CD4-positive, alpha-beta T cell treated with Interleukin-12 subunit alpha and Interleukin-12 subunit beta, for 1 hour (primary cell): ENCODE measurements at places on chromosomes 3 and 15.
A peak's percentile ranks its signal among the peaks of the same experiment; 100 is the strongest.

- no peak for DNase-seq
Observed at GRCh38 chr15:65287520-65287855, 805 bp upstream of the PARP16 start.

GRCh38 chr3:181921220-181921619, 209.5 kb downstream of the SOX2 start:
- DNase-seq = no peak

DNA sequence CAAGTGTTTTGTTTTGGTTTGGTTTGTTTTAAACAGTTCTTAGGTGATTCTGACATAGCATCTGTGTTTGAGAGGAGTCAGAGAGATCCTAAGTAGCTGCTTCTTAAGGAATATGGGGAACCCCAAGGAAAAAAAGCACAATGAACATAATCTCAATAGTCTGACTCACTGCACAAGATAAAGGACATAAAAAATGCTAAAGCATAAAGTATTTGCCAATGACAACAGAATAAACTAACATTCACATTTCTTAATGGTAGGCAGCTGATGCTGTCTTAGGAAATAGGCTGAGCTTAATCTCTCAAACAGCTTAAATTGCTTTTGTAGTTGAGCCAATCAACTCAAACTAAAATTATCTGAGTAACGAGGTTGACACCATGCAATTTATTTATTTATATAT, 2.9 kb downstream of the NCEH1 start:
- no peak for DNase-seq

- no peak for DNase-seq
Observed at GRCh38 chr15:68191555-68191954, 13.6 kb downstream of the CALML4 start.

GRCh38 chr3:129256270-129256669, 6.9 kb downstream of the COPG1 start:
- DNase-seq = no peak

DNA sequence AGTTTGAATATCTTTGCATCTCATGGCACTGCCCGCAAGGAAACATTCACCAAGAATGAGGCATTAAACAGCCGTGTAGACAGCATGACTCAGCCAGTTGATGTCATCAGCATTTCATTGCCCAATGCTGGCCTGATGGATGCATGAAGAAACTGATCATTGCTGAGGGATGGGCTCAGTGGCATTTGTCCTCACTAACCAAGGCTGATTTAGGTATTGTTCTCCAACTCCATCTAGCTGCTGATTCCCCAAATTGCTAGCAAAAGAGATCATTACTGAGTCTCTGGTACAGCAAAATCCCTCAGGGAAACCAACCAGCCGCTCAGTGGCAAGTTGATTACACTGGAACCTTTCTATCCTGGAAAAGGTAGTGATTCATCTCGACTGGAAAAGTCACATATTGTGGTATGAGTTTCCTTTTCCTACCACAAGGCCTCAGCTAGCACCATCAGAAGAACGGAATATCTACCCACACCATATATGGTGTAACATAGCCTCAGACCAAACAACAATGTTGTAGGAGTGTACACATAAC, 186.5 kb upstream of the GAP43 start:
- no peak for DNase-seq

DNA sequence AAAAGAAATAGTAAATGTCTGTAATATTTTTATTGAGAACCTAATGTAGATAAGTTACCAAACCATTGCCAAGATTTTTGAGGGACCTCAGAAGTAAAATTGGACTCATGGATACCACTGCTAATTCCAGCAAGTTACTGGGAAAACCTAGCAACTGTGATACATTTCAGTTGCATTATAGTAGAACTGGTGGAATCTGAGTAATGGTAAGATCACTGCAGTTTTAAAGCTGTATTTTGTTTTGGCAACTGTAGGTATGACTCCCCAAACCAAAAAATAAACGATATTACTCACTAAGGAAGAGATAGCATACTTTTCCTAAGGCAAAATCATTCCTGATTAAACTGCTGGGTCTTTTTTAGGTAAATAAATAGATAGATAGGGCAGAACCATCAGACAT, 54.0 kb downstream of the ARMC8 start:
- DNase-seq = no peak

DNA sequence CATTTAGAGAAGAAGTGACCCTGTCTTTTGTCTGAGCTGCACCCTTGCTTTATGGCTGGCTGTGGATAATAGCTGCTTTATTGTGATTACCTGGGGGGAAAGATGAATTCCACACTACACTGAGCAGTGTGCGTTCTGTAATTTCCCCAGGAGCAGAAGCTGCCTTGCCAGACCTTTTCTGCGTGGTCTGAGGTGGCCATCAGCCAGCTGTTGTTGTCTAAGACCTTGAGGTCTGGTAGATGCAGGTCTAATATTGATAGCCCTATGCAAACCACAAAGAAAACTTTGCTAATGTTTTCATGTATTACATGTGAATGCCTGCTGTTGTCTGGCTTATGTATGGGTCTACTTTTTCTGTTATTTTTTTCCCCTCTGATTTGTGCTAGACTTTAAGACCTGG, 144.6 kb downstream of the THSD4 start:
- DNase-seq = no peak

DNA sequence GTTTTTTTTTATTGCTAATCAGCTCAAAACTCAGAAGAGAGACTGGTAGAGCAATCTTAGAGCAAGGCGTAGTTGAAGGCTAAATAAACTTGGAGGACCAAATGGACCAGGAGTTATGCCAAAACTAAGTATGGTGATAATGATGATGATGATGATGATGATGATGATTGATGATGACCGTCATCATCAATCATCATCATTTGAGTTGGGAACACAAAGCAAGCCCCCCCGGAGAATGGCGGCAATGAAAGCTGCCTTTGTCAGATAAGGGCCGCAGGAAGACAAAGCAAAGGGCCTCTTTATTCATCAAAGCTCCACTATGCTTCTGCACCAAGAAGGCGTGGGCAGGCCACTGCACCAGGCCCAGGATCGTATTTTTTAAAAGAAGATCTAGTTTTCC, 82.1 kb upstream of the RAD18 start:
- no peak for DNase-seq

DNA sequence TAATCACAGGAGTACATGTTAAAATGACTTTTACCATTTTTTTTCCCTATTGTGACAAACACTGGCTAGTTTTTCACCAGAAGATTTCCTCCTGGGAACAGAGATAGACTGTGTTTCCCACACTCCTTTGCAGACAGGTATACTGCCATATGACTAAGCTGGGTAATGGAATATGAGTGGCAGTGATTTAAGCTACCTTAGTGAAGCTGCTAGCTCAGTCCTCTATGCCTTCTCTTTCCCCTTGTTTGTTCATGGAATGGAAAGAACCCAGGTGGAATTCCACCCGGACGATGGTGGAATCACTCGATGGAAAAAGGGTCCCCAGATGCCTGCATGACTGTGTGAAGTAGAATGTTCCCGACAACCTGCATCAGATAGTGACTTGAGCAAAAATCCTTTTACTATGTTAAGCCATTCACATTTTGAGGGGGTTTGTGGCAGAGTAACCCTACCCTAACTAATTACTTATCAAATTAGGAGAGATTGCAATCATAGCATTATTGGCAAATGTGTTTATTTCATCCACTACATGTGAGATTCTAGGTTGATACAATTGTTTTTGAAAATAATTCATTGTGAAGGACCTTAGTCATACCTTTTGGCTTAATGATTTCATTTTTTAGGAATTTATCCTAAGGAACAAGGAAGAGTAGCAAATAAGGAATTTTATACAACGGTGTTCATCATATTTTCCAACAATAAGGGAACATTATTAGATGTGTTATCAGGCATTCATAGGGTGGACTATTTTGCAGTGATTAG, 16.5 kb downstream of the THSD4 start:
- DNase-seq = no peak

GRCh38 chr15:91422797-91423196, 322.7 kb downstream of the SV2B start:
- DNase-seq = peak; percentile 40

DNA sequence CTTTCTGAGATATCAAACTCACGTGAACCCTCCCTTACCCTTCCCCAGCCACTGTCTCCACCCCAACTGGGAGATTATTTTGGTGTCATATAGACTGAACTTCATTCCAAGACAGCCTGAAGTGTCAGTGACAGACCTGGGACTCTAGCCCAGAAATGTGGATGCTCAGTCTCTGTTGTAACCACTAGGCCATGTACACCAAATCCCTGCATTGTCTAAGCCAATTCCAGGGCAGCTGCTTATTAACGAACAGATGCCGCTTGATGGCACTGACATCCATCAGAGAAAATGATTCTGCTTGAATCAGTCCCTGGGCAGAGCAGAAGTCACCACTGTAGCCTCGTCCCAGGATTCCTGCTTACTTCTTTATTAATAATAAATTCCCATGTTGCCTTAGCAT, 305.5 kb downstream of the GRM7 start:
- DNase-seq = no peak

DNA sequence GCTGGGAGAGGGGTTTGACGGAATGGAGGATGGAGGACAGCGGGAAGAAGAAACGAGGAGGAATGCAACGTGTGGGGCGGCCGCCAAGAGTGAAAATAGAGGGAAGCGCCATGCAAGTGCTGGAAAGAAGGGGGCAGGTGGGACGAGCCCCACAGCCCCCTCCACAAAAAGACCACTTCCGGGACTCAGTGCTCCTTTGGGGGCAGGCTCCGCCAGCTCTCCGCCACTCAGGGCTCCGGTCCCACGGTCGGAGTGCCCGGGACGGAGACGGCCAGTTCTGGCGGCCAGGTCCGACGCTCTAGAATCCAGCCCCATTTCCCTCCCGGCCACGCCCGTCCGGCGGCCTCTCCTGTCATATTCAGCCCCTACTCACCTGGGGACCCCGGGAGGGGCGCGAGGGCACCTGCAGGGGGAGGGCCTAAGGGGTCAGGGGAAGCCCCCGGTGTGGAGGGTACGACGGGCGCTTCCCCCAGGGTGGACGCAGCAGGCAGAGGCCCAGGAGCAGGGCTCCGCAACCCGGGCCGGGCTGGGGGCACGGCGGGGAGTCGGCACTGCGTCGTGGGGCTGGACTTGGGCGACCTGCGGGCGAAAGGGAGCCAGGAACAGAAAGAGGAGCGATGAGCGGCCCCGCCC, 25.5 kb upstream of the CSPG4 start:
- no peak for DNase-seq

DNA sequence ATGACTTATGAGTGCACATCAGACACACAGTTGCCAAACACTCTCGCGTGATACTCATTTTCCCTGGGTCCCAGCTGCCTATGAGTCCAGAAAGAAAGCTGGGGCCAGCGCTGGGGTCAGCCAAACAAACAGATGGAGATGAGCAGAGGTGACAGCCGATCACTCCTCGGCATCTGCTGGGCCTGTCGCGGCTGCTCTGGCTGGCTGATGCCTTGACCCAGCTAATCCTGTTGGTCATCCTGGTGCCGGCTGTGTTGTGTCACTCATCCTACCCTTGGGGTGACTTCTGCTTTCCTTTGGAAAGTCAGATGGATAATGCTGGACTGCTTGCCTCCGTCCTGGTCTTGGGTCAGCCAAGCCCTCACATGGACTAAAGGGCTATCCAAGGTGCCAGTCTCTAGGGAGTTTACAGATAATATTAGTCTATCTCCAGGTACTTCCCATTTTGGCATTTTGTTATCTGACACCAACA, 105.3 kb upstream of the PDZRN3 start:
- no peak for DNase-seq

DNA sequence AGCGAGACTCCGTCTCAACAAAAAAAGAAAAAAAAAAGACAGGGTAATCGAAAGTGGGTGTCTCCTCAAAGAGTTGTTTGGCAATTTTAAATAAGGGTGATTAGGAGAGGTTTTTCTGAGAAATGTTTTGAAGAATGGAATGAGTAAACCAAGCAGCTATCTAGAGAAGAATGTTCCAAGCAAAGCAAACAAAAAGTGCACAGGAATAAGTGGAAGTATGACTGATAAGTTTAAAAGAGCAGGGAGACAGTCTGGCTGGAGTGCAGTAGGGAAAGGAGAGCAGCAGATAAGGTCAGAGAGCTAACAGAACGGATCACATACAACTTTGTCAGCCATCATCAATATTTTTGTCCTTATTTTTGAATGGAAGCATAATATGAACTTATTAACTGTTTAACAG, 853.5 kb downstream of the TUSC7 start:
- DNase-seq = no peak

- no peak for DNase-seq
Observed at GRCh38 chr3:125496701-125497100, 23.3 kb downstream of the SNX4 start.

DNA sequence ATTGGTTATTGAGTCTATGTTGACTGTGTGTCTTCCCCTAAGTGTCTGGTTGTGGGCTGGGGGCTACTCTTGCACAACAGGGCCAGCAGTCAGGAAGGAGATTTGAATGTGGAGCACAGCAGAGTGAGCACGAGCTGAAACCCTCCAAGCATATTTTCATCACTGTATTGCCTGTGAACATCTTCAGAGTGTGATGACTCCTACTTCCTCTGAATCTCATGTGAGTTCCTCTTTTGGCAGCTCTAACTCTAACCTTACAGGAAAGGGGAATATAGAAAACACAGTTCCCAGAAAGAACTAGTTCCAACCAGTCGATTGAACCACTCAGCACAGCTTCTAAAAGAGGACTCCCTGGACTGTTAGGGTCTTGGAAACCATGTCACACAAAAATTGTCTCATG, 211.6 kb downstream of the RAP2B start:
- no peak for DNase-seq

DNA sequence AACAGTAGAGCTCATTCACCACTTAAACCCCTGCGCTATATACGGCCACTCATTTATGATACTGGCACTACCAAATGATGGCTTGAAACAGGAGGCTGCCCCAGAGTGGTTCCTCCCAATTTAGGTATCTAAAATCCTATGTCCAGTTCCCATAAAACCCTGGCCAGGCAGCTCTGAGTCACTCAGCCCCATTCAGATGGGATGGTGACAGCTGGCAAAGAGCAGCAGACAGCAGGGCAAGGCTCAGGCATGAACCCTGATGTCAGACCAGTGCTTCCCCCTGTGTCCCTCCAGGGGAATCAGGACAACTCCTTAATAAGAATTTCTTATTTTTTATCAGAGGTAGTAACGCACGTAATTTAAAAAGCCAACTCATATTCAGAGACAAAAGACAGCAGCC, 77.2 kb upstream of the RNU6-1 start:
- no peak for DNase-seq

DNA sequence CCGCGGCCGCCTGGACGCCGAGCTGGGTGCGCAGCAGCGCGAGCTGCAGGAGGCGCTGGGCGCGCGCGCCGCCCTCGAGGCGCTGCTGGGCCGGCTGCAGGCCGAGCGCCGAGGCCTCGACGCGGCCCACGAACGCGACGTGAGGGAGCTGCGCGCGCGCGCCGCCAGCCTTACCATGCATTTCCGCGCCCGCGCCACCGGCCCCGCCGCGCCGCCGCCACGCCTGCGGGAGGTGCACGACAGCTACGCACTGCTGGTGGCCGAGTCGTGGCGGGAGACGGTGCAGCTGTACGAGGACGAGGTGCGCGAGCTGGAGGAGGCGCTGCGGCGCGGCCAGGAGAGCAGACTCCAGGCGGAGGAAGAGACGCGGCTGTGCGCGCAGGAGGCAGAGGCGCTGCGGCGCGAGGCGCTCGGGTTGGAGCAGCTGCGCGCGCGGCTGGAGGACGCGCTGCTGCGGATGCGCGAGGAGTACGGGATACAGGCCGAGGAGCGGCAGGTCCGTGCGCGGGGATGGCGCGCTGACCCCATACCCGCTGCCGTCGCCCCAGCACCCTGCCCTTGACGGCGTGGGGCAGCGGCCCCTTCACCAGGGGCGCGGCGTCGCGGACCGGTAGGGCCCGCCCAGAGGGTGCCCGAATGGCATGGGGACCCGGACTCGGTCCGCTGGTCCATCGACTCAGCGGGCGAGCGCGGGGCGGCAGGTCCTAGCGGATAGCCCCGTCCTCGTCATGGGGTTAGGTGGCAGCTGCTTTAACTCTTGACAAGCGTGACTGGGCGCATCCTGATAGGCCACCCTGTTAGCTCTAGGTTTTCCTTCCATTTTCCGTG, 848 bp downstream of the SYNM start:
- DNase-seq = peak; percentile 36
